ENCODE measurements at places on chromosomes 11 and 22.

GRCh38 chr11:76162336-76163288 lies 43.7 kb downstream of the WNT11 start:
- H3K4me1 ChIP-seq = peaks cover 3% of the 10 kb centered on the region
- no peaks in the 10 kb centered on the region for H3K36me3 ChIP-seq
- H3K27me3 ChIP-seq = no peaks in the 10 kb centered on the region
- DNase-seq = no peak

DNA sequence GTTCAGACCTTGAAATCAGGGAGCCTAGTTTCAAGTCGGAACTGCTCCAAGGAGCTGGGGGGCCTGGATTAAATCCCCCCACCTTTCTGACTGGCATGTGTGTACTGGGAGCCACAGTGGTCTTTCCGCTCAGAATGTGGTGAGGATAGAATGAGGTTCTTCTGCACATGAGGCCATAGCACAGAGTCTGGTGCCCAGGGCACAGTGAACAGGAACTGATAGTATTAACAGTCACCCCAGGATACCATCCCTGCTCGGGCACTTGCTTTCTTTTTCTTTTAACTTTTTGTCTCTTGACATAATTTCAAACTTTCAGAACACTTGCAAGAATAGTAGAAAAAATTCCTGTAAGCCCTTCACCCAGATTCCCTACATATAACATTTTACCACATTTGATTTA lies 28.8 kb downstream of the LMO1 start:
- peaks cover 8% of the 10 kb centered on the region for H3K4me1 ChIP-seq
- no peaks in the 10 kb centered on the region for H3K36me3 ChIP-seq
- peaks cover 47% of the 10 kb centered on the region for H3K27me3 ChIP-seq

GRCh38 chr11:82757660-82758357 lies 24.1 kb upstream of the FAM181B start:
- no peak overlapping the region for H3K27ac ChIP-seq
- H3K4me3 ChIP-seq = no peak overlapping the region
- H3K4me1 ChIP-seq = no peaks in the 10 kb centered on the region

DNA sequence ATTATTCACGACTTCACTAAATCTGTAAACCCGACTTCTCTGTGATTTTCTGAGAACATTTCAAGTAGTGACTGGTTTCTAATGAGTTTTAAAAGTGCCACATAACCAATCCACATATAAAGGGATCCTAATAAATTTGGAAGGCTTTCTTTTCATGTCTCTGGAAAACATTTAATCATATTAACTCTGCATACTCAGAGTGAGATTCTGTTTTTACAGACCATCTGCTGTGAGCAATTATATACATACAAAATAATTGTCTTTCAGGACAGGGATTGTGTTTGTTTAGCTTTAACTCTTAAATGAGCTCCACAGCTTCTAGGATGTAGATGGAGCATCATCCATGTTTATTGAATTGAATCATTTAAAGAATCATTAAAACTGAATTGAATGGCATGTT lies 65.1 kb downstream of the PRMT3 start:
- no peak overlapping the region for H3K27ac ChIP-seq
- no peaks in the 10 kb centered on the region for H3K27me3 ChIP-seq
- no peaks in the 10 kb centered on the region for H3K36me3 ChIP-seq
- no peaks in the 10 kb centered on the region for H3K4me1 ChIP-seq
- H3K4me3 ChIP-seq = no peak overlapping the region
- no peak for DNase-seq

DNA sequence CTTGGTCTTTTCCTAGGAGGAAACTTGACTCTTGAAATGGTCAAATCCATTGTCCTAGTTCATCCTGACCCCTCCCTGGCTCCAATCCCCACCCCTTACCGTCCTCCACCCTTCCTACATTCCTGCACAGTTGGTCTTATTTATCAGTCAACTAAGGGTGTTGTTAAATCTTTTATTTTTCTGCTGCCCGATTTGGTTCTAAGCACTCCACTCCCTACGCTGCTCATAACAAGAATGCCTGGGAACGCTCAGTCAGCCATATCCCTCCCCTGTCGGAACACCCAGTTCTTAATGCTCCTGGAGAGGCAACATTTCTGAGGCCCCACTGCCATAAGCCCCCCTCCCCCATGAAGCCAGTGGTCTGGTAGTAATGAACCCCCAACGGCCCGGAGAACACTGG lies 9.7 kb downstream of the EHF start:
- H3K4me3 ChIP-seq = no peak overlapping the region
- no peak for DNase-seq
- H3K4me1 ChIP-seq = peaks cover 7% of the 10 kb centered on the region
- H3K27ac ChIP-seq = no peak overlapping the region
- H3K36me3 ChIP-seq = no peaks in the 10 kb centered on the region

GRCh38 chr11:61068581-61068980 lies 33.7 kb upstream of the CD5 start:
- H3K27ac ChIP-seq = no peak overlapping the region
- no peak for DNase-seq
- peaks cover 12% of the 10 kb centered on the region for H3K4me1 ChIP-seq
- H3K36me3 ChIP-seq = no peaks in the 10 kb centered on the region

DNA sequence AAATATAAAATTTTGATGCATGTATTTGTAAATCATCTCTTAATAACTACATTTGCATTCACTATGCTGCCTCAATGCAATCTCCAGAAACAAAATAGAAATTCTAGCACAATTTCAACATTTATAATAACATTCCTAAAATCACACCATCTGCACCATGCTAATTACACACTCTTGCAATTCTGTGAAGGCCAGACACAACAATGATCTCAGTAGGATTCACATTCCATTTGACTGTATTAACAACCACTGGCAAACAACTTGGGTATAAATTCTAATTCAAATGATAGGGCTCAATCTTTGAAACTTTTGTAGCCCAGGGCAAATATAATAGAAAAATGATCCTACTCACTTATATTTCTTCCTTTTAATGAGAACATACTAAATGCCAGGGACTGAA lies 25.9 kb downstream of the RAB6A start:
- no peaks in the 10 kb centered on the region for H3K4me1 ChIP-seq
- H3K27ac ChIP-seq = no peak overlapping the region
- no peak for DNase-seq
- no peaks in the 10 kb centered on the region for H3K27me3 ChIP-seq
- no peak overlapping the region for H3K4me3 ChIP-seq

- H3K27ac ChIP-seq = no peak overlapping the region
- DNase-seq = no peak
- H3K27me3 ChIP-seq = no peaks in the 10 kb centered on the region
- H3K4me3 ChIP-seq = no peak overlapping the region
These were observed 117.4 kb upstream of the PARVA start for GRCh38 chr11:12259956-12260355.

- no peak for DNase-seq
- no peak overlapping the region for H3K4me3 ChIP-seq
- H3K4me1 ChIP-seq = no peaks in the 10 kb centered on the region
- H3K27ac ChIP-seq = no peak overlapping the region
These were observed 31.2 kb upstream of the SMIM35 start for GRCh38 chr11:118117790-118118601.

DNA sequence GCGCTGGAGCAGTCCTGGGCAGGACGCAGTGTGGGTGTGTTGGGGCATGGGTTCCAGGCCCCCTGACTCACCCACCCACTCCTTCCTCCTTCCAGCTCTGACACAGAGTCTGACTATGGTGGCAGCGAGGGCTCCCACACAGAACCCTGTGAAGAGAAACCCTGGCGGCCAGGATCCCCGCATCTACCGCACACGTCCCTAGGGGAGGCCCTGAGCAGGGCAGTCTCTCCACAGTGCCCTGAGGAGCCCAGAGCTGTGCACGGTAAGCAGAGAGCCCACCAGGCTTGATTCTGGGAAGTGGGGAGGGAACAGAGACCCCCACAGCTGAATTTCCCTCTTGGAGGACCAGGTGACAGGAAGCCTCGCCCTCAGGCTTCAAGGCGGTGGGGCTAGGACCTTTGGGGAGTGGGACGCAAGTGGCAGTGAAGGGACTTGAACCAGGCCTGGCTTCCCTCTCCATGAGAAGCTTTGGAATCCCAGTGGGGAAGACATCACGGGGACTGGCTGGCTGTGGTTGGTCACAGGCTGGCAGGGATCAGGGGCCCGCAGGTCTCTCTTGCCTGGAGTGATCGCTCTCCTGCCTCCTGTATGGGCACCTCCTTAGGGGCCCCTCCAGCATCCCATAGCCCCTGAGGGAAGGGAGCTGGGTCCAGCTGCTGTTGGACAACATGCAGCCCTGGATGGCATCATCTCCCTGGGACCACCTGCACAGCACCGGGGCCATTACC lies 96.4 kb upstream of the PARVA start:
- H3K36me3 ChIP-seq = no peaks in the 10 kb centered on the region
- no peaks in the 10 kb centered on the region for H3K27me3 ChIP-seq
- DNase-seq = no peak
- no peaks in the 10 kb centered on the region for H3K4me1 ChIP-seq

- H3K4me1 ChIP-seq = no peaks in the 10 kb centered on the region
- no peak overlapping the region for H3K4me3 ChIP-seq
- no peak for DNase-seq
- no peaks in the 10 kb centered on the region for H3K27me3 ChIP-seq
- H3K36me3 ChIP-seq = peaks cover 4% of the 10 kb centered on the region
- H3K27ac ChIP-seq = no peak overlapping the region
These were observed 67.9 kb downstream of the YAP1 start for GRCh38 chr11:102177974-102178631.

- H3K4me3 ChIP-seq = no peak overlapping the region
- no peaks in the 10 kb centered on the region for H3K36me3 ChIP-seq
- H3K27ac ChIP-seq = no peak overlapping the region
- peaks cover 3% of the 10 kb centered on the region for H3K4me1 ChIP-seq
- no peak for DNase-seq
These were observed 192.0 kb downstream of the LRRC4C start for GRCh38 chr11:41267451-41267850.

GRCh38 chr22:39115977-39116621 lies 19.1 kb downstream of the APOBEC3H start:
- no peak overlapping the region for H3K4me3 ChIP-seq
- DNase-seq = no peak
- H3K36me3 ChIP-seq = no peaks in the 10 kb centered on the region
- H3K27ac ChIP-seq = no peak overlapping the region

- peaks cover 28% of the 10 kb centered on the region for H3K4me1 ChIP-seq
- H3K4me3 ChIP-seq = no peak overlapping the region
- no peaks in the 10 kb centered on the region for H3K27me3 ChIP-seq
- no peak overlapping the region for H3K27ac ChIP-seq
- DNase-seq = no peak
These were observed 14.1 kb upstream of the MDK start for GRCh38 chr11:46367244-46367915.

GRCh38 chr11:22774716-22775115 lies 54.9 kb downstream of the SVIP start:
- no peak overlapping the region for H3K4me3 ChIP-seq
- no peak overlapping the region for H3K27ac ChIP-seq
- H3K36me3 ChIP-seq = no peaks in the 10 kb centered on the region
- H3K27me3 ChIP-seq = no peaks in the 10 kb centered on the region
- H3K4me1 ChIP-seq = no peaks in the 10 kb centered on the region

- no peak overlapping the region for H3K27ac ChIP-seq
- peaks cover 10% of the 10 kb centered on the region for H3K4me1 ChIP-seq
- DNase-seq = no peak
These were observed 1.8 kb downstream of the DCPS start for GRCh38 chr11:126305699-126306098.

DNA sequence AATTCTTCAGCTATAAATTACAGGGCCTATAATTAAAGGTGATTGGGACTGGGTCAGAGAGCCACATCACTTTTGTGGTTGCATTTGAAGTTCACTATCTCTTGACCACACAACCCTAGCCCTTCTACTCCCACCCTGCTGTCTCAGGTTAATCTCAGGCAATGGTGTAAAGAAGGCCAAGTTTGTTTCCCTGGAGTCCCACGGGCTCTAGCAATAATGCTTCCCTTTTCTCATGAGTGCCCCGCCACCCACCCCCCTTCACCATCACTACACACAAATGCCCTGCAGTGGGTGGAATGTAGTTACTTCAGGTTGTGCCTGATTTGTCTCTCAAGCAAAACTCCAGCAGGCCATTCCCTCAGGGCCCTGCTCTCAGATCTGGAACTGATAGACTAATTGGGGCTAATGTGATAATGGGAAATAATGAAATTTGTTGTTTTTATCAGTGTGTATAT lies 1.8 kb upstream of the EHF start:
- no peak overlapping the region for H3K4me3 ChIP-seq
- H3K4me1 ChIP-seq = no peaks in the 10 kb centered on the region
- no peaks in the 10 kb centered on the region for H3K36me3 ChIP-seq
- H3K27me3 ChIP-seq = peaks cover 4% of the 10 kb centered on the region
- H3K27ac ChIP-seq = no peak overlapping the region
